Occipital lobe (tissue), 3 donors: ENCODE measurements at places on chromosomes 11 and 22.

- DNase-seq: no peak
Observed at GRCh38 chr22:37690901-37691504, 4.9 kb downstream of the NOL12 start.

GRCh38 chr11:61287338-61287977 lies 7.7 kb downstream of the VWCE start:
- no peak for DNase-seq

GRCh38 chr22:46803031-46803880 lies 40.8 kb downstream of the TBC1D22A start:
- DNase-seq: no peak

- DNase-seq: peak; percentile 73
Observed at GRCh38 chr11:126949066-126949891, 51.3 kb downstream of the KIRREL3 start.

DNA sequence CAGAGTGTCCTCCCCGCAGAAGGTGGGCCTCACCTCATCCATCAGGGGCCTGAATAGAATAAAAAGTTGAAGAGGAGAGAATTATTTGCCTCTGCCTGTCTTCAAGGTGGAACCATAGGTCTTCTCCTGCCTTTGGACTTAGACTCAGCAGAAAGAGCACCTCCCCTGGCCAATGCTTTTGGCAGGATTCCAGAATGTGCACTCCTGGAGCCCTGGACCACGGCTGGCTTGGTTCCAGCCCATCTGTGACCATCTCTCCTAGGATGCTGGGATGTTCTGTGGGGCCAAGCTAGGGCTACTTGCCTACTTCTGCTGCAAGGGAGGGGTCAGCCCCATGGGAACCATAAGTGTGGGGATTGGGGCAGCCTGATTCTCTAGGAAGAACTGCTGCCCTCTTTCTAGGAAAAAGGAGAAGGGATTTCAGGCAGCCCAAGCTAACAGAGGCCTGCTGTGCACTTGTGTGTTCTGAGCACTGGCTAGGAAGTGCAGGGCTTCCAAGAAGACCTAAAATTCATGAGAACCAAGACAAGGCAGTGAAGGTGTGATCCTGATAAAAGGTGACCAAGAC lies 32.2 kb upstream of the SHANK2 start:
- no peak for DNase-seq

DNA sequence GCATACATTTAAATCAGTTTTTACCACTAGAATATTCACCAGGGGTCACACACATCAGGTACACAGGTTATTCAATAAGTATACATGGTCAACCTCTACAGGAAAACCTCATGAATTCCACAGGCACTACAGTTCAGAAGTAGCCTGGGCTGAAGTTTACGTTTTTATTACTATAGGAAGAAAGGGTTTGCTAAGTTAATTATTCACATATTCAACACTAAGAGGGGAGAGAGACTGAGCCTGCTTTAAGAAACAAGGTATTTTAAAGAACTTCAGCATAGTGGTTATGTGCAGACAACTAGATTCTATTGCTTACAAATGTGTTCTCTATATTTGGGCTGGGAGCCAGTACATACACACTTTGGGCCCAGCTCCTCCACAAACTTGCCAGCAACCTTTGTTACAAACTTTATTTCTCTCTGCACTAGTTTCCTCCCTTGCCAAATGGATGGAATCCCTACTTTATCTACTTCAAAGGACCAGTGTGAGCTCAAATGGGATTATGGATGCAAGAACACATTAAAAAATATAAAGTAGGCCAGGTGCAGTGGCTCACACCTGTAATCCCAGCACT lies 31.9 kb downstream of the IL18BP start:
- DNase-seq: no peak

- DNase-seq: no peak
Observed at GRCh38 chr22:27616033-27616432, 185.5 kb downstream of the MN1 start.

- no peak for DNase-seq
Observed at GRCh38 chr22:43845981-43846380, 16.3 kb downstream of the SULT4A1 start.
